ENCODE measurements at places on chromosomes 7 and 10.

- H3K36me3 ChIP-seq: no peaks in the 10 kb centered on the region
- DNase-seq: peak; percentile 75
- H3K27ac ChIP-seq: no peak overlapping the region
- no peaks in the 10 kb centered on the region for H3K27me3 ChIP-seq
- no peak overlapping the region for H3K4me3 ChIP-seq
Measured at GRCh38 chr7:29285444-29285793, 90.8 kb downstream of the CHN2 start.

DNA sequence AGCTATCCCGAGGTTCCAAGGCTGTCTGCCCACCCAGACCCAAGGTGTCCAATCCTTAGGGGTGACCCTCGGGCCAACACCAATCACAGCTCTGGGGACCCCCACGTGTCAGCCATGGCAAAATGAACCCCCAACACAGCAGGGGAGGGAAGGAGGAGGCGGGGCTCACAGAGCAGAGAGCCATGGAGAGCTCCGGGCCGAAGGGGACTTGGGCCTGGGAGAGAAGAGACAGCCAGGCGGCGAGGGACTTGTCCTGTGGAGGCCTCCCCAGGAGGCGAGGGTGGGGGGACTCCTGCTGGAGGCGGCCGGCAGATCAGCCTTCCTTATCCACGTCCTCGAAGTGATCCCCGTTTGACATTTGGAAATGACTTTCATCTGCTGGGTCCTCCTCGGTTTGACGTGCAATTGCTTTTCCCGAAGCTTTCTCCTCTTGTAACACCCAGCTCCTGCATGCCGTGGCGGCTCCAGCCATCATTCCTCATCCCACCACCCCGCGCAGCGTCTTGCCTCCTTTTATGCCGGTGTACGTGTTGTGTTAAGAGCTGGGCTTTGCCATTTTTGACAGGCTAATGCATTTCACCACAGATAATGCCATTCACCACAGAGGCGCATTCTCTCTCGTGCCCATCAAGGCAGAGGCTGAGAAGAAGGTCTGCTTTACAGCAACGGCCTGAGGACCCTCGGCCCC, 337.4 kb downstream of the DNAJB6 start:
- H3K27me3 ChIP-seq: peaks cover 24% of the 10 kb centered on the region
- H3K36me3 ChIP-seq: no peaks in the 10 kb centered on the region
- no peak overlapping the region for H3K27ac ChIP-seq
- H3K4me3 ChIP-seq: no peak overlapping the region
- no peaks in the 10 kb centered on the region for H3K4me1 ChIP-seq

DNA sequence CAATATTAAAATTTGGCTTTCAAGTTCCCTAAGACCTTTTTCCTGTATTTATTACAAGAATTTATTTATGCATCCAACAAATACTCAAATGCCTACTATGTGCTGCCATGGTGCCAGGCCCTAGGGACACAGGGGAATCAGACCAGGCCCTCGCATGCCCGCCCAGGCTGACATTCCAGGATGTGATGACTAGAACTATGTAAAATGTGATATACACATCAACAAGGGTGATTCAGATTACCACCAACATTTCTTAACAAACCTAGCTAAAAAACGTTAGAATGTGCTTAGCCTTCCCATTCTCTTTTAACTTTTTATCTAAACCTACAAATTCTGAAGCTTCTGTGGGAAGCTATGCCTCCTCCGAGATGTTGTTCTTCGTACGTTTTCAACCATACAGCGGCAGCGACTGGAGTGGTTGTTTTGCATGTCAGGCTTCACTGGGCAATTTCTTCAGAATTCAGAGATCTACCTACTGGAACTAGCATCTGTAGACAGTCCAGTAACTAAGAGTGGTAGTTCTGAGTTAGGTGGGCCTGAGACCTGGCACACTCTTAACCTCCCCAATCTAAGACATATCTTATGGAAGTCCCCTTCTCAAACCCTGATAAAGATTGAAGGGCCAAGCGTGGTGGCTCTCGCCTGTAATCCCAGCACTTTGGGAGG, 22.1 kb downstream of the GNA12 start:
- no peaks in the 10 kb centered on the region for H3K27me3 ChIP-seq
- DNase-seq: no peak
- H3K27ac ChIP-seq: no peak overlapping the region
- no peaks in the 10 kb centered on the region for H3K4me1 ChIP-seq
- no peaks in the 10 kb centered on the region for H3K36me3 ChIP-seq

DNA sequence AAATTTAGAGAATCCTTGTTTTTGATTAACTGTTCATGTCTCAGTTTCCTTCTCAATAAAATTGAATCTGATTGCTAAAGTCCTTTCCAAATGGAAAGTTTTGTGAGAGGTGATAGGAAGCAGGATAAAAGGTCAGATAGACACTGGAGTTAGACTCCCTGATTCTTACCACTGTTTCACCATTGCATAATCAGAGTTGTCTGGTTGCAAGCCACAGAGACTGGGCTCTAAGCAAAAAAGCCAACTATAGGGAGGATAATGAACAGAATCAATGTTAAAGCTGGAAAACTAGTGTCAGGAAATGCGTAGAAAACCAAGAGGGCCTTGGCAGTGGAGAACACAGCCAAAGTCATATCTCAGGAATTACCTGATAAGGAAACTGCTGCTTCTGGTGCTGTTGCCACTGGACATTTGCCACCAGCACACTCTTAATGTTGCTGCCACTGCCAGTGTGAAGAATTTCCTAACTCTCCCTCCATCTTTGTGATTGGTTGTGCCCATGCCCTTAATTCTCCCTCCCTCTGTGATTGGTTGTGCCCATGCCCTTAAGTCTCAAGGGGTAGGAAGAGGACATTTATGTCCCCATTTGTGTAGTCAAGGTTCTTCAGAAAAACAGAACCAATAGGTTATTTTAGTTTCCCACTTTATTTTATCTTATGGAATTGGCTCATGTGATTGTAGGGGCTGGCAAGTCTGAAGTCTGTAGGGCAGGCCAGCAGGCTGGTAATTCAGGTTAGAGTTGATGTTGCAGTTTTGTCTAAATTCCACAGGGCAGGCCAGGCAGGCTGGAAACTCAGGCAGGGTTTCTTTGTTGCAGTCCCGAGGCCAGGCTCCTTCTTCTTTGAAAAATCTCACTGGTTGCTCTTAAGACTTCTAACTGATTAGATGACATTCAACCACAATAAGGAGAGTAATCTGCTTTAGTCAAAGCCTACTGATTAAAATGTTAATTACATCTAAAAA, 639.0 kb downstream of the REEP3 start:
- no peak overlapping the region for H3K27ac ChIP-seq
- no peaks in the 10 kb centered on the region for H3K36me3 ChIP-seq
- DNase-seq: no peak

DNA sequence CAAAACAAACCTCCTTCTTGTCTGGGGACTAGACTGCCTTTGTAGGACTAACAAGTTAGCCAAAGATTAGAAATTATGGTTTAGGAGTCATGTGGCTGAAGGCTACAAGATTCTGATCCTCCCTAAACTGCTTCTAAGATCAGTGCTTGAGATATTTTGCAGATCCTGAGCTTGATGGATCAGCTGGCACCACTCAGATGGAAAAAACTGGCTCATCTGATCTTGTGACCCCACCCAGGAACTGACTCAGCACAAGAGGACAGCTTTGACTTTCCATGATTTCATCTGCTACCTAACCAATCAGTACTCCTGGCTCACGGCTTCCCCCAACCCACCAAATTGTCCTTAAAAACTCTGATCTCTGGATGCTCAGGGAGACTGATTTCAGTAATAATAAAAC, 271.5 kb upstream of the TAC1 start:
- H3K4me3 ChIP-seq: no peak overlapping the region
- H3K27me3 ChIP-seq: no peaks in the 10 kb centered on the region
- no peaks in the 10 kb centered on the region for H3K4me1 ChIP-seq
- no peaks in the 10 kb centered on the region for H3K36me3 ChIP-seq
- DNase-seq: no peak

GRCh38 chr10:6228647-6229046, 25.9 kb downstream of the PFKFB3 start:
- no peaks in the 10 kb centered on the region for H3K4me1 ChIP-seq
- H3K27ac ChIP-seq: no peak overlapping the region
- H3K4me3 ChIP-seq: no peak overlapping the region

GRCh38 chr10:118595598-118596425, at the start of gene PRLHR:
PRLHR (minus strand) TSS chr10:118595648; CDS start chr10:118595244, 404 bp downstream.
- peaks cover 16% of the 10 kb centered on the region for H3K27me3 ChIP-seq
- H3K4me1 ChIP-seq: no peaks in the 10 kb centered on the region
- H3K4me3 ChIP-seq: no peak within 1 kb of the TSS
- no peaks in the 10 kb centered on the region for H3K36me3 ChIP-seq
- no peak for DNase-seq

DNA sequence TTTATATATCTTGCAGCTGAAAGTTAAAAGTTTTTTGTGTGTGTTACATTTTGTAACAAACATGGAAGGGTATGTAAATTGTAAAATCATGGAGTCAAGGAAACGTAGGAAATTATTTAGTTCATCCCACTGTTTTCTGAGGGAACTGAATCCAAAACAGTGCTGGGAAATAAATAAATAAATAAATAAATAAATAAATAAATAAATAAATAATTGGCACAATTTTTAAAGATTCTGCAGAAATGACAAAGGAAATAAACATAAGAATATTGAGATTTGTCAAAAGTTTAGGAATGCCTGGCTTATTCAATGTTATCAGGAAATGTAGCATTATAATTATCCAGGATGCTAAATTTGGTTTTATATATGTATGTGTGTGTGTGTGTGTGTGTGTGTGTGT, 91.4 kb upstream of the AGBL3 start:
- no peak overlapping the region for H3K27ac ChIP-seq
- peaks cover 4% of the 10 kb centered on the region for H3K27me3 ChIP-seq

- peaks cover 5% of the 10 kb centered on the region for H3K4me1 ChIP-seq
- no peak for DNase-seq
- H3K36me3 ChIP-seq: no peaks in the 10 kb centered on the region
- H3K27ac ChIP-seq: no peak overlapping the region
Measured at GRCh38 chr7:99083068-99083651, 60.7 kb downstream of the SMURF1 start.

DNA sequence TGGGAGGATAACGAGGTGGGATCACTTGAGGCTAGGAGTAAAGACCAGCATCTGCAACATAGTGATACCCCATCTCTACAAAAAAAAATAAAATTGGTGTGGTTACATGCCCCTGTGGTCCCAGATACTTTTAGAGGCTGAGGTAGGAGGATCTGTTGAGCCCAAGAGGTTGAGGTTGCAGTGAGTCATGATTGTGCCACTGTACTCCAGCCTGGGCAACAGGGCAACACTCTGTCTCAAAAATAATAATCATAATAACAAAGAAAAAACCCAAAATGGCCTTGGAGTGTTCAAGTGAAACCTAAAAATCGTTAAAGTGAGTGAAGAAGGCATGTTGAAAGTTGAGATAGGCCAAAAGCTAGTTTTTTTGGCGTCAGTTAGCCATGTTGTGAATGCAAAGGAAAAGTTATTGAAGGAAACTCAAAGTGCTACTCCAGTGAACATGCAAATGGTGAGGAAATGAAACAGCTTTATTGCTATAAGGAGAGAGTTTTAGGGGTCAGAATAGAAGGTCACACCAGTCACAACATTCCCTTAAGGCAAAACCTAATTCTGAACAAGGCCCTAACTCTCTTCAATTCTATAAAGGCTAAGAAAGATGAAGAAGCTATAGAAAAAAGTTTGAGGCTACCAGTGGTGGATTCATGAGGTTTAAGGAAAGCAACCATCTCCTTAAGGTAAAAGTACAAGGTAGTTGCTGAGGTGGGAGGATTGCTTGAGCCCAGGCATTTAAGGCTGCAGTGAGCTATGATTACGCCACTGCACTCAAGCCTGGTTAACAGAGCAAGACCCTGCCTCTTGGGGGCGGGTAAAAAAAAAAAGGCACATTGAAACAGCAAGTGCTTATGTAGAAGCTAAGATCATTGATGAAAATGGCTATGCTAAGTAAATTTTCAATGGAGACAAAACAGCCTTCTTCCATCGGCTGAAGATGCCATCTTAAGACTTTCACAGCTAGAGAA, 45.4 kb upstream of the STOX1 start:
- no peak overlapping the region for H3K27ac ChIP-seq
- peaks cover 24% of the 10 kb centered on the region for H3K36me3 ChIP-seq
- DNase-seq: no peak
- no peak overlapping the region for H3K4me3 ChIP-seq

GRCh38 chr10:1626410-1626809, 110.9 kb downstream of the ADARB2 start:
- DNase-seq: no peak
- no peaks in the 10 kb centered on the region for H3K4me1 ChIP-seq
- no peaks in the 10 kb centered on the region for H3K27me3 ChIP-seq
- H3K36me3 ChIP-seq: no peaks in the 10 kb centered on the region
- H3K27ac ChIP-seq: no peak overlapping the region

DNA sequence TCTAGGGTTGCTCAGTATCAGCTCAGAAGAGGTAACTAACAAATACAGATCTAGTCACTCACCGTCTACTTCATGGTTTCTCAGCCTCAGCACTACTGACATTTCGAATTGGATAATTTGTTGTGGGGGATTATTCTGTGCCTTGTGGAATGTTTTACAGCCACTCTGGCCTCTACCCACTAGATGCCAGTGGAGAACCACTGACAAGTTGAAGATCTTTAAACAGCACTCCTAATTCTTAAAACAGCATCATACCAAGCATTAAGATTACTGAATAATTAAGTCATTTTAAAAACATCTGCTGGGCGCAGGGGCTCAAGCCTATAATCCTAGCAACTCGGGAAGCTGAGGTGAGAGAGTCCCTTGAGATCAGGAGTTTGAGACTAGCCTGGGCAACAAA, 82.6 kb downstream of the UPF2 start:
- H3K4me1 ChIP-seq: no peaks in the 10 kb centered on the region
- no peak overlapping the region for H3K27ac ChIP-seq
- H3K4me3 ChIP-seq: no peak overlapping the region

- DNase-seq: no peak
- H3K4me1 ChIP-seq: no peaks in the 10 kb centered on the region
- H3K36me3 ChIP-seq: no peaks in the 10 kb centered on the region
- H3K27me3 ChIP-seq: no peaks in the 10 kb centered on the region
Measured at GRCh38 chr10:11512596-11512995, 98.9 kb downstream of the USP6NL start.

GRCh38 chr10:95728526-95728925, 27.4 kb upstream of the ENTPD1 start:
- no peak overlapping the region for H3K4me3 ChIP-seq
- DNase-seq: no peak
- H3K36me3 ChIP-seq: no peaks in the 10 kb centered on the region
- no peaks in the 10 kb centered on the region for H3K27me3 ChIP-seq
- H3K4me1 ChIP-seq: no peaks in the 10 kb centered on the region
- H3K27ac ChIP-seq: no peak overlapping the region

DNA sequence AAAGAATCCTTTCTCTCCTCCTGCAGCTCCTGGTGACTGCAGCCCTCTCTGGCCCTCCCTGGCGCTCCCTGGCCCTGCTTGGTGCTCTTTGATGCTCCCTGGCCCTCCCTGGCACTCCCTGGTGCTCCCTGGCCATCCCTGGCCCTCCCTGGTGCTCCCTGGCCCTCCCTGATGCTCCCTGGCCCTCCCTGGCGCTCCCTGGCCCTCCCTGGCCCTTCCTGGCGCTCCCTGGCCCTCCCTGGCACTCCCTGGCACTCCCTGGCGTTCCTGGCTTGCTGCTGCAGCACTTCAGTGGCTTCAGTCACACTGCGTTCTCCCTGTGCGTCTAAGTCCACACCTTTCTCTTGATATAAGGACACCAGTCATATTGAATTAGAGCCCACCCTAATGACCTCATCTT, 15.2 kb upstream of the FGFR2 start:
- no peak overlapping the region for H3K27ac ChIP-seq
- H3K27me3 ChIP-seq: no peaks in the 10 kb centered on the region
- no peaks in the 10 kb centered on the region for H3K4me1 ChIP-seq

GRCh38 chr7:43769281-43769680, 10.8 kb downstream of the BLVRA start:
- H3K27me3 ChIP-seq: no peaks in the 10 kb centered on the region
- no peak overlapping the region for H3K4me3 ChIP-seq
- DNase-seq: no peak
- peaks cover 6% of the 10 kb centered on the region for H3K4me1 ChIP-seq
